ENCODE measurements at places on chromosomes 4 and X.
A peak's percentile ranks its signal among the peaks of the same experiment; 100 is the strongest.

DNA sequence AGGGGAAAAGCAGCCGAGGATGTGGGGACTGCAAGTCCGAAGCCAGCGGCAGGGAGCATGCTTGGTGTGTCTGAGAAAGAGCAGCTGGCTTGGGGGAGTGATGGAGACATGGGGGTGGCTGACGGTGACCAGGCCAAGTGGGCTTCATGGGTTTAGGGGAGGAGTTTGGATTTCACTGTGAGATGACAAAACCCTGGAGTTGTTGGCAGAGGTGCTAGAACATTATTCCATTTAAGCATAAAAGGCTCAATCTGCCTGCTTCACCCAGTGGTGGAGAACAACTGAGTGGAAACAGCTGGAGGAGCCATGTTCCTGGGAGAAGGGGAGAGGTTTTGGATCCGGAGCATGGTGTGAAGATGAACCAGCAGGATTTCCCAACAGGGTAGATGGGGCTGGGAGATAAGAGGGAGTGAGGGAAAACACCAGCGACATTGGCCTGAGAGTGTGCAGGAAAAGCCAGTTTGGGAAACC, 318.0 kb upstream of the TAPT1 start:
- no peak for DNase-seq

GRCh38 chr4:38046727-38047489, 86.7 kb downstream of the PTTG2 start:
- DNase-seq: no peak

GRCh38 chrX:44344194-44344593, 722 bp upstream of the EFHC2 start:
- DNase-seq: no peak

- DNase-seq: no peak
Observed at GRCh38 chr4:125739760-125740159, 425.0 kb downstream of the FAT4 start.

DNA sequence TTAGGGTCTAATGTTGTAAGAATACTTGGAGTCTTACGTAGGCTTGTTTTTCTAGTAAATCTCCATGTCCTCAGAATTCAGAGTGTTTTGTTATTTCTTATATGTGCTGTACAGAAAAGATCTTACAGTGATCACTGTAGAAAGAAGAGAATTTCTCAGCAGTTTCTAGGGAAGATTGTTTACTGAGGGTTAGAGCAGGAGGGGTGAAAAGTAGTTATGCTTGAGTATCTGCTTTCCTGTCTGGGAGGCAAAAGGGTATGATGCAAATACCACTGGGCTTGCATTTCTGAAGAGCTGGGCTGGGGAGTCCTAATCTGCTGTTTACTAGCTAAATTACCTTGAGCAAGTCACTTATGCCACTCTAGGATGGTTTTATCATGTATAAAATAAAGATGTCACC, 78.2 kb downstream of the BEND4 start:
- DNase-seq: no peak

DNA sequence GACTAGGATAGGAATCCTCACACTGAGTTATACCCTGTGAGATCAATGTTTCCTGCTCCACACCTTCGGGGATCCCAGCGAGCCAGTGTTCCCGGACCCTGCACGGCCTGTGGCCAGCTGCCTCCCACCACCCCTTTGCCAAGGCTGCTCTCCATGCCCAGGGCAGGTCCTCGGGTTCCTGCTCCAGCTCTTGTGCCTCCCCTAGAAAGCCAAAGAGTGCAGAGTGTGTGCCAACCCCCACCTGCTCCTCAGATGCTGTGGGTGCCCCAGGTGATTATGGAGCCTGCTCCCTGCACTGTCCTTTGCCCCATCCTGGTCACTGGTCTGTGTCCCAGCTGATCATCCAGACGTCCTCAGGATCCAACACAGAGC, 246.4 kb downstream of the AFAP1 start:
- no peak for DNase-seq

- DNase-seq: no peak
Observed at GRCh38 chr4:54843106-54843505, 185.3 kb downstream of the KIT start.

DNA sequence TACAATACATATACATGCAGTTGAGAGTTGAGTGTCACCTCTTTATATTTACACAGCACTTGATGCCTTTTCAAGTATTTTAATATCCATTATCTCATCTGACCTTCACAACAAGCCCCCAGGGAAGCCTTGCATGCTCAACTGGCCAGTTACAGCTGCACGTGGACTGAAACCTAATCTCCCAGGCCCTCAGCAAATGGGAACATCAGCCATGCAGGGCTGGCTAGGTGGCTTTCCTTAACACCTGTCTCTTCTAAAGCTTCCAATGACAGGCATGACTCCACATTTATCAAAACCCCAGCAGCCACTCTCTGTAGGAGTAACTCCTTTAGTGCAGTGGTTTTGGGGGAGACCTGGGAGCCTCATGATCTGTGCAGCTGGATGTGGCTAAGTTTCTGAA, 56.4 kb downstream of the PHKA2 start:
- DNase-seq: no peak

DNA sequence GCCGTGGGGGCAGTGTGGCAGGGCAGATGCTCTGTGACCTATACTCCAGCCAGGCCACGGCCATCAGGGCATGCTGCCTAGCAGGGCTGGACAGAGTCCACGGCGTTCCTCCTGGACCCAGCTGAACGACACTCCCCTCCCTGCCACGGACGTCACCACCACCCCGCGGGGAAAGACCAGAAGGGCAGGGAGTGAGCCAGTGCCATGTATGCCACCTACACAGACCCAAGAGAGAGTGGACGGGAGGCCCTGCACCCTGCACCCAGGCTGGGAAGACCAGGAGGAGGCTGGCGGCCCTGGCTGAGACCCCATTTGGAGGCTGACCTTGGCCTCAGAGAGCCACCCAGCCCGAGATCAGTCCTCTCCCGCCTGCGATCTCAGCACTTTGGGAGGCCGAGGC, 101.9 kb downstream of the FAM53A start:
- DNase-seq: no peak

DNA sequence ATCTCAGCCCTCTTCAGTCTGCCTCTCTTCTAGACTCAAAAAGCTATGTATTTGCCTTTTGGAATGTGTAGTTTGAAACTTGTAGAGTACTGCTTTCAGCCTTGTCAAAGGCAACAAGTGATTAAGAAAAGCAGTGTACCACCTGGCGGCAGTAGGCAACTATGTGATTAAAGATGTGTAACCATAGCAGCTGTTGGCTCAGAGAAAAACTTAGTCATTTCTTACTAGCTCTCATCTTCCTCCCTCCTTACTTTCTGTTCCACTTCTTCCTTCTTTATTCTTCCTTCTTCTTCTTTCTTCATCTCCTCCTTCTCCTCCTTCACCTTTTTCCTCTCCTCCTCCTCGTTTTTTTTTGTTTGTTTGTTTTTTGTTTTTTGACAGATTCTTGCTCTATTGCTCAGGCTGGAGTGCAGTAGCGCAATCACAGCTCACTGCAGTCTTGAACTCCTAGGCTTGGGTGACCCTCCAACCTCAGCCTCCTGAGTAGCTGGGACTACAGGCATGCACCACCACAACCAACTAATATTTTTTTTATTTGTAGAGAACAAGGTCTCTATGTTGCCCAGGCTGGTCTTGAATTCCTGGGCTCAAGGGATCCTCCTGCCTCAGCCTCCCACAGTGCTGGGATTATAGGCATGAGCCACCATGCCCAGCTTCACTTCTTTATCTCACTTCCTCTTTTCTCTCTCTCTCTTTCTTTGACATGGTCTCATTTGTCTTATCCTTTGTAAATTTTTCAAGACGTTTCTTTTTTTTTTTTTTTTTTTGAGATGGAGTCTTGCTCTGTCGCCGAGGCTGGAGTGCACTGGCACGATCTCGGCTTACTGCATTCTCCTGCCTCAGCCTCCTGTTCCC, 32.6 kb downstream of the ABHD18 start:
- peak; percentile 56 for DNase-seq

DNA sequence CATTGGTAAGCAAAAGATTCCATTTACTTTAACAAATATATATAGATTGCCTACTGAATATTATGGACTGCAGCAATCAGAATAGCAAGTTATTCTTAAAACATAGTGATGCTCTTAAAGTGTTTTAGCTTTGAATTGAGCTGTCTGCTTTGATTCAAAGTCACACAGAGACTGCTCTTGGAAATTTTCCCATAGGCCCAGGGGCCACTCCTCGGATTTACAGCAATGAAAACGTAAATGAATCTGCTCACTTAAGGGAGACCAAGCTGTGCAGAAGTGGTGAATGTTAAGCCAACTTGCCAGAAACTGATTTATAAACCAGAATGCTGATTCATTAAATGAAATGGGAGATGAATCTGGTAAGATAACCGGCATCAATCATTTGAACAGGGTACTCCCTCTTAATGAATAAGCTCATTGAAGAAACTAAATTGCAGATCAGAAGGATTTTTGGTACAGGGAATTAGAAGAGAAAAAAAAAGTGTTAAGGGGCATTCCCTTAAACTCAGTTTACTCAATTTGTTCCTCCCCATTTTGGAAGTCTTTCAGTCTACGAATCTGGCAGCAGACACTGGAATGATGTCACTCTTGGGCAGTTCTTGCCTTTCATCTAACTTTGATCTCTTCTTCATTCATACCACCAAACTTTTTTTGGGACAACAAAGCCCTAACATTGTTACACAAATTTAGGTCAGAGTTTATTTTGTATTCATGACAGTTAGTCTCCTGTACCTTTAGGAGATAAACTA, 363.3 kb upstream of the MAGEB2 start:
- no peak for DNase-seq

- no peak for DNase-seq
Observed at GRCh38 chr4:68349279-68349648, 626 bp downstream of the YTHDC1 start.

DNA sequence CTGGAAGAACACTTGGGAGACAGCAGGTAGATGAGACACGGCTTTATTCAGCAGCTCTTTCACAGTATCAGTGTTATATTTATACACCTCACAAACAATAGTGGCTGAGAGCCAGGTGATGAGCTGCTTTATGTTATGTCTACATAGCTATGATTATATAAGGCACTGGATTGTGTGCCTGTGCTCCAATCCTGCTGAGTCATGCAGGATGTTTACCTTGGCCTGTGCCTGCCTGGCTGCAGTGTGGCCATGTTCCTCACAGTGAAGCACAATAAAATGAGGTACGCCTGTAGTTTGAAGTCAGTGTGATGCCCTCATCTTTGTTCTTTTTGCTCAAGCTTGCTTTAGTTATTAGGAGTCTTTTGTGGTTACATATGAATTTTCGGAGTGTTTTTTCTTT, 31.3 kb downstream of the CXCL13 start:
- no peak for DNase-seq

GRCh38 chr4:90855111-90855510, 727.9 kb downstream of the CCSER1 start:
- DNase-seq: no peak

GRCh38 chr4:176794151-176794550, 1.4 kb upstream of the VEGFC start:
- no peak for DNase-seq

DNA sequence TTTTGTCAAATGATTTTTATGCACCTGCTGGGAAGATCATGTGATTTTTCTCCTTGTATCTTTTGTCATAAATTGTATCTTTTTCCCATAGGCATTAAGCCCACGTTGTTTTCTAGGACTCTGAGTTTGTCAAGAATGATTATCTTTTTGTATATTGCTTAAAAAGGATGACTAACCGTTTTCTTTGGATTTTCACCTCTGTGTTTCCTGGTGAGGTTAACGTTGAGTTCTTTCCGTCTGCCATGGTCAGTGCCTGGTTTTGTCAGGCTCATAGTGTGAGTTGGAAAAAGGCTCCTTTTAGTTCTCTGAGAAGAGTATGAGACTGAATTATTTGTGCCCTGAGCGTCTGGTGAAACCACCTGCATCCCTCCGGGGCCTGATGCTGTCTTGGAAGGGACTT, 21.9 kb downstream of the PCGF3 start:
- no peak for DNase-seq

DNA sequence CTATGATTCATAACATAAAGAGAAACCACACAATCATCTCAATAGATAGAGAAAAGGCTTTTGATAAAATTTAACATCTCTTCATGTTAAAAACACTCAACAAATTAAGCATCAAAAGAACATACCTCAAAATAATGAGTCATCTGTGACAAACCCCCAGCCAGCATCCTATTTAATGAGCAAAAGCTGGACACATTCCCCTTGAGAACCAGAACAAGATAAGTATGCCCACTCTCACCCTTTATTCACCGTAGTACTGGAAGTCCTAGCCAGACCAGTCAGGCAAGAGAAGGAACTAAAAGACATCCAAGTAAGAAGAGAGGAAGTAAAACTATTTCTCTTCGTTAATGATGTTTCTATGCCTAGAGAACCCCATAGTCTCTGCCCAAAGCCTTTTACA, 507.2 kb downstream of the PABPC4L start:
- no peak for DNase-seq

DNA sequence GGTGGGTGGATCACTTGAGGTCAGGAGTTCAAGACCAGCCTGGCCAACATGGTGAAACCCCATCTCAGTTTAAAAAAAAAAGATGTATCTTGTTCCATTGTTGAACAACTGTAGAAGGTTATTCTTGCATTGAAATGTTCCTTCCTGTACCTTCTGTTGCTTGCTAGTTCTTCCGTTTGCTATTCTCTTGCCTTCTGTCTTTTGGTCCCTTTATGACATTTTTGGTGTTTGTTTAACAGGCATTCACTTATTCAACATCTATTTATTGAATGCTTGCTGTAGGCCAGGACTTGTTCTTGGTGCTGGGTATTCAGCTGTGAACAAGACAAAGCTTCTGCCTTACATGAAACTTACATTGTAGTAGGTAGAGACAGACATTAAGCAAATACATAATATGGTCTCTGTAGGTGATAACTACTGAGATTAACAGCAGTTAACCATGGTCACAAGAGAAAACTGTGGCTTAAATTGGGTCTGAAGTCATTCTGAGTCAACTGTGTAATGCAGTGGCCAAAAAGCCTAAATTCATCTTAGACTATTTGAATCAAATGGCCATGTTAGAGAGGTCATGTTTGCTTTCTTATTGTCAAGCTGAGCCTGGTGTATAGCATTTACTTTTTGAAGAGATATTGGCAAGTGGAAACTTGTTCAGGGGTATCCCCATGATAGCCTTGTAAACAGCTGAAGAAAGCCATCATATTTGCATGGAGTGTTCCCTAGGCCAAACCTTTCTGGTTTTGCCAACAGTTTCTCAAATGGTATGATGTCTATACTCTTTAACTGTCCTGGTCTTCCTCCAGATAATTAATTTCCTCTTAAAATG, 35.6 kb downstream of the GAB1 start:
- peak; percentile 26 for DNase-seq

DNA sequence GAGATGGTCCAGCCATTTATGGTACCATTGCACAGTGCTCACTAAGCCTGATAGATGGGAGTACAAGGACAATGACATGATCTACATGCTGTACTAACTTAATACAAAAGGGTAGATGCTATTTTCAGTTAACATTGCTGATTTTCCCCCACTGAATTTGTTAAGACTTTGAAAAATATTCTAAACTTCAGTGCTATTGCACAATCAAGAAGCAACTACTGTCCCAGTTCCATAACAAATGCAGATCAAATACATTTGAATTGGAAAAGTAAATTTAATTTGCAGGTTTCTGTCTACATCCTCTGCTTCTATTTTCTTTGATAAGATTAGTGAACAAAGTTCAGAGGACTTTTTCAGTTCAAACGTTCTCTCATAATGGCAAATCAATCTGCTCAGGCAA, 366.8 kb upstream of the FGF13 start:
- DNase-seq: no peak

Data from GM10248 (cell line).